Gastroesophageal sphincter (tissue), 4 donors: ENCODE measurements at places on chromosomes 3 and 15.

- ATAC-seq: no peak
Observed at GRCh38 chr15:36694574-36694973, 115.1 kb downstream of the CDIN1 start.

DNA sequence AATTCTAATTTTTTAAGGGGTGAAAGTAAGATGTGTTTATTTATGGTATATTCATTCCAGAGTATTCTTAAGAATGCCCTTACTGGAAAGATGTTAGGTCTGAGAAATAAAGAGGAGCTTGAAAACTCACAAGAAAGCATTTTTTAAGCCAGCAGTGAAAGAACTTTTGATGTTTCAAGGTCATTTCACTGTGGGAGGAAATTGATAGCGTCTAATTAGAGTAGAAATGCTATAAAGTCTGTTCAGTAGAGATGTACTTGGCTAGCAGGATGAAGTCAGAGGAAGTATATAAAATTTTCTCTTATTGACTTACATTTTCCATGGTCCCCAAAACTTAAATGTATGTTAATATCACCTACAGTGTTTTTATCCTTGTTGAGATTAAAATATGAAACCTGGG lies 354.6 kb downstream of the CNTN6 start:
- no peak for ATAC-seq

DNA sequence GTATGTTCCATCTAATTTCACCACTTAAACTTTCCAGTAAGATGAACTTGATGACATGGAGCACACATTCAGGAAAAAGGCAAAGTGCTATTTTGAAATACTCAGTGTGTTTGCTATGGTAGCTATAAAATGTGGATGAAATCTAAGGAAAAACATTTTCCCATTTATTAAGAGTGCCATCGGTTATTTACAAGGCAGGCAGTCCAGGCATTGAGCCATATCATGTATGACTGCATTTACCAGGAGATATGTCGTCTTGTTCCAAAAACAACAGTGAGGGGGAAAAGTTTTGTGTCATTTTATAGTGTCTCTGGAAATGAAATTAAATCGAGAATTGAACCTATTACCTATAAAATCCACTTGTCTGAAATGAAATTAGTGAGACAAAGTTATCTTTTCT lies 13.7 kb downstream of the ANXA2 start:
- ATAC-seq: no peak

GRCh38 chr3:96994988-96995387 lies 180.6 kb downstream of the EPHA6 start:
- ATAC-seq: no peak

GRCh38 chr3:187102073-187102634 lies 37.1 kb downstream of the RPL39L start:
- no peak for ATAC-seq

- no peak for ATAC-seq
Observed at GRCh38 chr3:143693506-143693905, 154.8 kb downstream of the SLC9A9 start.

GRCh38 chr3:114903213-114903612 lies 243.9 kb downstream of the ZBTB20 start:
- ATAC-seq: no peak

DNA sequence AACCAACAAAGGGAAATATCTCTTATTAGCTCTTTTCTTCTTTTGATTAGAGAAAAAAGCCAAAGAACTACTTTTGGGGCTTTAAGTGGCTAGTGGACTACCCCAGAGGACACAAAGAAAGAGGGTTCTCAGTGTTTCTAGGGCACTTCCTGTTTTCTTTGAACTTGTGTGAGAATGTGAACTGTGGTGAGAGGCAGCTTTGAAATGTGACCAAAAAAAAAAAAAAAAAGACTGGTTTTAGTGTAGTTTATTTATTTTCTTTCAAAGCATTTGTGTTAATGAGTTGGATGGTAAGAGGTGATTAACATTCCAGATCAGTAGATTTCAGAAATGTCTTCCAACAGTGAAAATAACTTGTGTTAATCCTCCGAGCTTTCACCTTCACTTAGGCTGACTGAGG lies 32.4 kb downstream of the SELENOT start:
- ATAC-seq: no peak

GRCh38 chr3:167151636-167152035 lies 228.5 kb downstream of the ZBBX start:
- ATAC-seq: no peak

GRCh38 chr3:71062952-71063772 lies 520.4 kb downstream of the FOXP1 start:
- no peak for ATAC-seq

DNA sequence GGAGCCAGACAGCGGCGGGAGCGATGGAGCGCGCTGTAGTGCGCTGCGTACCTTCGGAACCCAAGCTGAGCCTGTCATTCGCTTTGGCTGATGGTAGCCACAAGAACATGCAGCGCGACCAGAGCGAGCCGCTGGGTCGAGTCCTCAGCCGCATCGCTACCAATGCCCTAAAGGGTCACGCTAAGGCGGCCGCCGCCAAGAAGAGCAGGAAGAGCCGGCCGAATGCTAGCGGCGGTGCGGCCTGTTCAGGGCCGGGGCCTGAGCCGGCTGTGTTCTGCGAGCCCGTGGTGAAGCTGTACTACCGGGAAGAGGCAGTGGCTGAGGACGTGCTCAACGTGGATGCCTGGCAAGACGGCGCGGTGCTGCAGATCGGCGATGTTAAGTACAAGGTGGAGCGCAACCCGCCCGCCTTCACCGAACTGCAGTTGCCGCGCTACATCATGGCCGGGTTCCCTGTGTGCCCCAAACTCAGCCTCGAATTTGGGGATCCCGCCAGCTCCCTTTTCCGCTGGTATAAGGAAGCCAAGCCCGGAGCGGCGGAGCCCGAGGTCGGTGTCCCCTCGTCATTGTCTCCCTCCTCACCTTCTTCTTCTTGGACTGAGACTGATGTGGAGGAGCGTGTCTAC lies 498 bp downstream of the PDE12 start:
- ATAC-seq: peak; percentile 42

GRCh38 chr3:136120373-136121348 lies 75.5 kb downstream of the MSL2 start:
- ATAC-seq: no peak

DNA sequence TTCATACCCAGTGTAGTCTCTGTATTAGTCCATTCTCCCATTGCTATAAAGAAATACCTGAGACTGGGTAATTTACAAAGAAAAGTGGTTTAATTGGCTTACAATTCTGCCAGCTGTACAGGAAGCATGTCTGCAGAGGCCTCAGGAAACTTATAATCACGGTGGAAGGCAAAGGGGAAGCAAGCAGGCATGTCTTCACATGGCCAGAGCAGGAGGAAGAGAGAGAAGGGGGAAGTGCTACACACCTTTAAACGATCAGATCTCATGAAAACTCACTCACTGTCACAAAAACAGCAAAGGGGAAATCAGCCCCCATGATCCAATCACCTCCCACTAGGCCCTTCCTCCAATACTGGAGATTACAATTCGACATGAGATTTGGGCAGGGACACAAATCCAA lies 6.3 kb upstream of the PARP14 start:
- no peak for ATAC-seq

GRCh38 chr3:44950275-44950734 lies 25.7 kb downstream of the ZDHHC3 start:
- no peak for ATAC-seq

DNA sequence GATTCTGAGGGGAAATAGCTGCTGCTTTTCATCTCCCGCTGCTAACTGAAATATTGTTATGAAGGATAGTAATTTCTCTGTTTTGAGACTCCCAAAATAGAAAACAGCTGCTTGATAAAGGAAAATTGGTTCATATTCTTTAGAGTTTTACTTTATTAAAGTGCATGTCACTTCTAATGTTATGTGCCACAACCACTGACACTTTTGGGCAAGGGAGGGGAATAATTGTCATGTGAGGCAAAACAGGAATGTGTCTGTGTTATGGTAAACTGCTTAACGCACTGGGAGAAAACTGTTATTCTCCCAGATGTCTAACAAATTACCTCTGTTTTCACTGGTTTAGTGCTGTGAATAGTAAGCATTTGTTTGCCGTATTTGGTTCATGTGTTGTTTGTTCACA lies 201.6 kb downstream of the PDZRN3 start:
- no peak for ATAC-seq

DNA sequence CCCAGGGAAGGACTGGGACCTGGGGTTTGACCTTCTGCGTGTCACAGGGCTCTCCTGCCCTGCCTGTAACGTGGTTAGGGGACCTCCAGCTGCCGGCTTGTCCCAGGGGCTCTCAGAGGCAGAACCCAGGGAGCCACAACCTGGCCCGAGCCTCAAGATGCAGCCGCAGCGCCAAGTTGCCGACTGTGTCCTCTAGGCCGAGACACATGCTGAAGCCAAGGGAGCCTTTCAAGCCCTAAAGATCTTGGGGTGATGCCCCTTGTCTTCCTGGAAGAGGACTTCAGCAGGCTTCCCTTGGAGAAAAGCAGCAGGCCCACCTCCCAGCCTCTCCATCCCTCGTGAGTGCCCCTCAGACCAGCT lies 7.2 kb downstream of the DNAJB8 start:
- ATAC-seq: no peak

DNA sequence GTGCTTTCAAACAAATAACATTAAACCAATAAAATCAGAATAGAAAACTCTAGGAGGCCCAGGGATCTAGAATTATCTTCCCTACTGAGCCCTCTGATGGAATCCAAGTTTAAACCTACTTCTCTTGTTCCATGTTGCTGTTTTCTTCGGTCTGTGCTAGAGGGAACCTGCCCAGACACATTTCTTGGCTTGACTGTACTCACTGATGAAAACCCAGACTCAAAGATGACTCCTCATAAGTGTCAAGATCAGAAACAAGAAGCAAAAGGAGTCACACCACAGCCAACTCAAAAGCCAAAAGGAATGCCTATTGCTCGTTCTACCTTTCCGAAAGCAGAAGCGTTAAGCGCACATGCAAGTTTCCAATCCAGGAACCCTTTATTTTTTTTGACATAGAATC lies 31.6 kb downstream of the SCAP start:
- ATAC-seq: no peak

- no peak for ATAC-seq
Observed at GRCh38 chr15:25397100-25397499, 41.7 kb downstream of the UBE3A start.

GRCh38 chr3:63766261-63766660 lies 52.8 kb upstream of the C3orf49 start:
- no peak for ATAC-seq

- ATAC-seq: peak; percentile 70
Observed at GRCh38 chr15:67146875-67147381, 81.5 kb downstream of the SMAD3 start.

DNA sequence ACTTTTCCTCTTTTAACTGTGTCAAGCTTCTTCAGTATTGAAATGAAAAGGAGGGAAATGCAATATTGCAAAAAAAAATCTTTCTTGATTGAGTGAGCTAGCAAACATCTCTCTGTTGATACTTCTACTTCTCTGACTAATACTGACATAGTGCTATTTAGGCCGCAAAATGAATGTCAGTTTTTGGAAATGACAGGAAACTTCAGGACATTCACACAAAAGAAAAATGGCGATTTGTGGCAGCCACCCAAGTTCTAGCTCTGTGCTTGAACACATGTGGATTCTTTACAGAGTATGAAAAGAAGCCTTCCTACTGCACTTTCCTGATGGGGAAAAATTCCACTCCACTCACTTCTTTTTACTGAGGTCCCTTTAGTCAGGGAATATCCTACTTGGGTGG lies 486.8 kb upstream of the ALCAM start:
- no peak for ATAC-seq
